ENCODE measurements at places on chromosomes 4 and X.

DNA sequence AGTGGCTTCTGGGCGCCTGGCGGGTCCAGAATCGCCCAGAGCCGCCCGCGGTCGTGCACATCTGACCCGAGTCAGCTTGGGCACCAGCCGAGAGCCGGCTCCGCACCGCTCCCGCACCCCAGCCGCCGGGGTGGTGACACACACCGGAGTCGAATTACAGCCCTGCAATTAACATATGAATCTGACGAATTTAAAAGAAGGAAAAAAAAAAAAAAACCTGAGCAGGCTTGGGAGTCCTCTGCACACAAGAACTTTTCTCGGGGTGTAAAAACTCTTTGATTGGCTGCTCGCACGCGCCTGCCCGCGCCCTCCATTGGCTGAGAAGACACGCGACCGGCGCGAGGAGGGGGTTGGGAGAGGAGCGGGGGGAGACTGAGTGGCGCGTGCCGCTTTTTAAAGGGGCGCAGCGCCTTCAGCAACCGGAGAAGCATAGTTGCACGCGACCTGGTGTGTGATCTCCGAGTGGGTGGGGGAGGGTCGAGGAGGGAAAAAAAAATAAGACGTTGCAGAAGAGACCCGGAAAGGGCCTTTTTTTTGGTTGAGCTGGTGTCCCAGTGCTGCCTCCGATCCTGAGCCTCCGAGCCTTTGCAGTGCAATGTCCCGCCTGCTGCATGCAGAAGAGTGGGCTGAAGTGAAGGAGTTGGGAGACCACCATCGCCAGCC, at the start of gene ATOH1:
TSS of gene ATOH1 (plus strand) at position 422 of the 663 bp plus-strand sequence. CDS start at position 596, 174 bp downstream.
- no peak for DNase-seq

- peak; percentile 66 for DNase-seq
These were observed at the start of gene CDS1 for GRCh38 chr4:84582988-84583875. CDS1 (plus strand) TSS chr4:84583127; CDS start chr4:84583402, 275 bp downstream.

- DNase-seq = no peak
These were observed 114.9 kb upstream of the GPRIN3 start for GRCh38 chr4:89422441-89422990.

DNA sequence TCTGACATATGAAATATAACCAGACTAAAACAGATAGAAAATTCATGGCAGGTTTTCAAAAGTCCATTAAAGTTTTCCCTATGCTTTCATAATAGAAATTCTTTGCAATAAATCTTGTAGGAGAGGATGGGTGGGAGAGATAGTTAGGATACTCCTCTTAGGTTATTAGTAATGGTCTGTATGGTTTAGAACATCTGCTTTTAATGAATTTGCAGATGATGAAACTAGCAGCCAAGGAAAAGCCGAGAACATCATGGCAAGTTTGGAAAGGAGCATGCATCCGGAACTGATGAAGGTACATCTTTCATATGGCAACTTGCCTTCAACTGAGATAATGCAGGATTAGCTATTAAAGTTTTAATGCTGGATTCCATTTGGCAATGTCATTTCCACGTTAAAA, 70.7 kb downstream of the DOCK11 start:
- no peak for DNase-seq

GRCh38 chrX:94871640-94872039, 1197.6 kb downstream of the FAM133A start:
- DNase-seq = no peak

GRCh38 chr4:54365691-54366090, 136.6 kb downstream of the PDGFRA start:
- DNase-seq = no peak

GRCh38 chrX:29634516-29634915, 580.8 kb upstream of the MAGEB2 start:
- DNase-seq = no peak

DNA sequence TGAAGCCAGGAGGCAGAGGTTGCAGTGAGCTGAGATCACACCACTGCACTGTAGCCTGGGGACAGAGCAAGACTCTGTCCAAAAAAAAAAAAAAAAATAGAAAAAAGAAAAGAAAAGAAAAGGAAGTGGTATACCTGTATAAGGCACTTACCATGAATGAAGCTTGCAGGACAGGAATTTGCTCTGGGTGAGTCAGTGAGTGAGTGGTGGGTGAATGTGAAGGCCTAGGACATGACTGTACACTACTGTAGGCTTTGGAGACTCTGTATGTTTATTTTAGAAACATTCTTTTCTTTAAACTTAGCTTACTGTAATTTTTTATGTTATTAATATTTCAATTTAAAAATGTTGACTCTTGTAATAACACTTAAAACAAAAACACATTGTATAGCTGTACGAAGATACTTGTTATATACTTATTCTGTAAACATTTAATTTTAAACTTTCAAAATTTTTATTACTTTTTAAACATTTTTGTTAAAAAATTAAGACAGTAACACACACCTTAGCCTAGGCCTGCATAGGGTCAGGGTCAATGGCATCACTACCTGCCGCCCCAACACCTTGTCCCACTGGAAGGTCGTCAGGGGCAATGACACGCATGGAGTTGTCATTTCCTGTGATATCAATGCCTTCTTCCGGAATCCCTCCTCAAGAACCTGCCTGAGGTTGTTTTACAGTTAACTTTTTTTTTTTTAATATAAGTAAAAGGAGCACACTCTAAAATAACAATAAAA, 78.7 kb downstream of the CLNK start:
- no peak for DNase-seq

DNA sequence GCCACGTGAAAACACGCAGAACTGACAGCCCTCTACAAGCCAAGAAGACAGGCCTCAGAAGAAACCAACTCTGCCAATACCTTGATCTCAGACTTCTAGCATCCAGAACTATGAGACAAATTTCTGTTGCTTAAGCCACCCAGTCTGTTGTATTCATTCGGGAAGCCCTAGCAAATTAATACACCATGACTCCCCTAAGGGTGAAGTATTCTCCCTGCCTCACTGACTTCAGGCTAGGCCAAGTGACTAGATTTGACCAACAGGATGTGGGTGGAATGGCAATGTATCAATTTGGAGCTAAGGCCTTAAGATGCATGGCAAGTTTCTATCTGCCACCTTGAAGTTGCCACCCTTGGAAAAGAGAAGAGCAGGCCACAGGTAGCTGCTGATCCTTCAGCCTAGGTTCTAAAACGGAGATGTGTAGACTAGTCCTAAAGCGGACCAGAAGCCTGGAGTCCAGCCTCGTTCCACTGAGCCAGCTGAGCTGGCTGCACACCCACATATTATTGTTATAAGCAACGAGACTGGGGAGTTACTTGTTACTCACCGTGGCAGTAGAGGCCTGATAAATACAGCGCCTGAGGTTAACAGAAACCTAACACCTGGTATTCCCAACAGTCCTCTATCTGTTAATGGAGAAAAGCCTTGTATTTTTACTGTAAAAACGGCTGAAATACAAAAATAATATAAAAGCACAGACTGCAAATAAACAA, 16.4 kb downstream of the SCARB2 start:
- DNase-seq = no peak

DNA sequence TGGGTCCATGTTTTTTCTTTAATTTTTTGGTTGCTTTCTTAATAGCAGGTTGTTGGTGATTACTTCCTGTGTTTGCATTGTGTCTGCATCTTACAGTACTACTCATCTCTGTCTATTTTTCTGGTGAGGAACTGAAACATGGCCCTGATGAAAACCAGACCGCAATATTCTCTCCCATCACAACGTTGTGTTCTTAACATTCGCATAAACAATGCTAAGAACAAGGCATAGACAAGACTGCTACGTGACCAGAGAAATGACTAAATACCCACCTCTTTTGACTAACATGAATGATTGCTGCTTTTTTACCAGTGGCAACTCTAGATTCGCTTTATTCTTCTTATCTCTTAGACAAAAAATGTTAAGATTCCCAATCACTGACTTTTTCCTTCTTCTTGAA, 179.1 kb downstream of the GC start:
- no peak for DNase-seq

DNA sequence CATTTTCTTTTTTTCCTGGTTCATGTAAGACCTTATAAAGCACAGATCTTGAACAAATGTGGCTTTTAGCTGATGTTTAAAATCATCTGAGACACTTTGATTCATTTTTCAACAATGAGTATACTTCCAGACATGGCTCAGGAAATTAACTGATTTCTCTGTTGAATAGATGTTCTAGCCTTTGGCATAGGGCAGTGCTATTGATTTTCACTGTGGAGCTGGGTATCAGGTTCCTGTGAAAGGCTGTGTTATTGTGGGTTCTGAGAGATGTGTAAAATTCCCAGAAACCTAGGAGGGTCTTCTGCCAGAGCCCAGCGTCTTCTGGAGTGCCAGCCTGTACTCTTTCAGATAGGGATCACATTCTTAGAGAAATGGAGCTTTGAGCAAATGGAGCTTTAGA, 278.9 kb downstream of the EPHA5 start:
- no peak for DNase-seq

- DNase-seq = no peak
These were observed 91.4 kb downstream of the BCOR start for GRCh38 chrX:40006106-40007017.

GRCh38 chr4:41216294-41217019, 2.1 kb upstream of the APBB2 start:
- no peak for DNase-seq

DNA sequence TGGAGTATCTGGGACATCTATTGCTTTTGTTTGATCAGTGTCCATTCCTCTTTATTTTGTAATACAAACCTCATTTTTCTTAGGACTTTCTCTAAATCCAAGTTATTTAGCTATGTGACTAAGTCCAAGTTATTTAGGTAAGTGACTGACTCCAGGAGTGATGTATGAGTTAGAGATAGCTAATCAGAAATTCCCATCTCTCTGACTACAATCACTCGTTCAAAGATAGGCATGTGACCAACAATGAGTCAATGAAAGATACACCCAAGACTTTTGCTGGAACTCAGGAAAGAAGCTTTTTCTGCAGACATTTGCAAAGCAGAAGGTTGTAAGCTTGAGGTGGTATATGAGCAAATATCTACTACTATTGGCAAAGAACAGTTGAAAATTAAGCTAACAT, 72.5 kb upstream of the KCNIP4 start:
- DNase-seq = no peak

- no peak for DNase-seq
These were observed 534.5 kb downstream of the GLUD2 start for GRCh38 chrX:121581885-121582284.

- no peak for DNase-seq
These were observed 160.5 kb upstream of the GABRA2 start for GRCh38 chr4:46550471-46550870.

DNA sequence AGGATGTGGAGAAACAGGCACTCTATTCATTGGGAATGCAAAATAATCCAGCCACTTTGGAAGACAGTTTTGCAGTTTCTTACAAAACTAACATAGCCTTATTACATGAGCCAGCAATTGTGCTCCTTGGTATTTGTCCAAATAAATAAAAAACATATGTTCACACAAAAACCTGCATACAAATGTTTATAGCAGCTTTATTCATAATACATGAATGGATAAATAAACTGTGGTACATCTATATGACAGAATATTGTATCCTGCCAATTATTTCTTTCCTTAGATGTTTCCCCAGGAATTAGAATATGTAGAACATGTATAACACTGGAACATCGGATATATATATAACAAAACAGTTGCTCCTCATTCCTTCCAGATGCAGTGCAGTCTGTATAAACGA, 57.7 kb upstream of the VEGFC start:
- DNase-seq = no peak
